ENCODE measurements at places on chromosomes 2 and 18. TPM values are rescaled to one million over a fixed set of nuclear protein-coding genes. Genes with fewer than 3 reads are reported as not detected.
A peak's percentile ranks its signal among the peaks of the same experiment; 100 is the strongest.

- DNase-seq, result no peak
- no peaks in the 10 kb centered on the region for H3K36me3 ChIP-seq
- H3K4me1 ChIP-seq, result peaks cover 18% of the 10 kb centered on the region
- H3K4me3 ChIP-seq, result peak overlapping the region; percentile 99
Observed at GRCh38 chr18:76494231-76495005, 624 bp downstream of the ZNF516 start.

GRCh38 chr2:105786231-105787230, 41.8 kb downstream of the NCK2 start:
- H3K4me1 ChIP-seq, result peaks cover 61% of the 10 kb centered on the region
- no peak overlapping the region for H3K4me3 ChIP-seq
- H3K27ac ChIP-seq, result no peak overlapping the region
- DNase-seq, result no peak
- H3K36me3 ChIP-seq, result no peaks in the 10 kb centered on the region

DNA sequence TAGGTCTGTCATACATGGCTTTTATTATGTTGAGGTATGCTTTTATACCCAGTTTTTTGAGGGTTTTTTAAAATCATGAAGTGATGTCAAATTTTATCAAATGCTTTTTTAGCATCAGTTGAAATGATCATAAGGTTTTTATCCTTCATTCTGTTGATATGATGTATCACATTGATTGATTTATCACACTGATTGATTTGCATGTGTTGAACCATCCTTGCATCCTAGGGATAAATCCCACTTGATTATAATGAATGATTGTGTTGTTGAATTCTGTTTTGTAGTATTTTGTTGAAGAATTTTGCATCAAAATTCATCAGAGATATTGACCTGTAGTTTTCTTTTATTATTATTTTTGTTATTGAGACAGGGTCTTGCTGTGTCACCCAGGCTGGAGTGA, 68.2 kb downstream of the LIMS1 start:
- H3K27me3 ChIP-seq, result no peaks in the 10 kb centered on the region
- H3K27ac ChIP-seq, result no peak overlapping the region
- no peak for DNase-seq
- H3K4me1 ChIP-seq, result peaks cover 8% of the 10 kb centered on the region
- no peaks in the 10 kb centered on the region for H3K36me3 ChIP-seq

DNA sequence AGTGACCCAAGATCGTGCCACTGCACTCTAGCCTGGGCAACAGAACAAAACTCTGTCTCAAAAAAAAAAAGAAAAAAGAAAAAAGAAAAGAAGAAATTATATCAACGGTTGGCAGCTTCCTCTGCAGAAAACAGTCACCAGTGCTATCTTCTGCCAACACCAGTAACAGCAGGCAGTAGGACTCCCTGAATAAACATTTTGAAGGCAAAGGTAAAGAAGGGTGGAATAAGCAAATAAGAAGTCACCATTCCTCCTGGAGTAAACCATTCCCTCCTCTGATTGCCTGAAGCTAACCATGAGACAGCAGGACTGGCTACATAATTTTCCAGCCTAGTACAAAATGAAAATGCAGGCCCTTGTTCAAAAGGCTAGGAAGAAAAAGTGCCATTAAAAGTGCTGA, 9.0 kb upstream of the RNF103 start:
- DNase-seq, result no peak
- H3K4me3 ChIP-seq, result no peak overlapping the region
- no peak overlapping the region for H3K27ac ChIP-seq

- H3K27ac ChIP-seq, result no peak overlapping the region
- no peaks in the 10 kb centered on the region for H3K36me3 ChIP-seq
- DNase-seq, result no peak
- H3K4me3 ChIP-seq, result no peak overlapping the region
- no peaks in the 10 kb centered on the region for H3K27me3 ChIP-seq
Observed at GRCh38 chr2:28516950-28517349, 21.1 kb downstream of the PLB1 start.

- no peaks in the 10 kb centered on the region for H3K4me1 ChIP-seq
- no peak for DNase-seq
- H3K27ac ChIP-seq, result no peak overlapping the region
- no peak overlapping the region for H3K4me3 ChIP-seq
- no peaks in the 10 kb centered on the region for H3K27me3 ChIP-seq
Observed at GRCh38 chr2:101610750-101611315, 86.7 kb upstream of the MAP4K4 start.

Gene METTL4
- 11.5 TPM for total RNA-seq

DNA sequence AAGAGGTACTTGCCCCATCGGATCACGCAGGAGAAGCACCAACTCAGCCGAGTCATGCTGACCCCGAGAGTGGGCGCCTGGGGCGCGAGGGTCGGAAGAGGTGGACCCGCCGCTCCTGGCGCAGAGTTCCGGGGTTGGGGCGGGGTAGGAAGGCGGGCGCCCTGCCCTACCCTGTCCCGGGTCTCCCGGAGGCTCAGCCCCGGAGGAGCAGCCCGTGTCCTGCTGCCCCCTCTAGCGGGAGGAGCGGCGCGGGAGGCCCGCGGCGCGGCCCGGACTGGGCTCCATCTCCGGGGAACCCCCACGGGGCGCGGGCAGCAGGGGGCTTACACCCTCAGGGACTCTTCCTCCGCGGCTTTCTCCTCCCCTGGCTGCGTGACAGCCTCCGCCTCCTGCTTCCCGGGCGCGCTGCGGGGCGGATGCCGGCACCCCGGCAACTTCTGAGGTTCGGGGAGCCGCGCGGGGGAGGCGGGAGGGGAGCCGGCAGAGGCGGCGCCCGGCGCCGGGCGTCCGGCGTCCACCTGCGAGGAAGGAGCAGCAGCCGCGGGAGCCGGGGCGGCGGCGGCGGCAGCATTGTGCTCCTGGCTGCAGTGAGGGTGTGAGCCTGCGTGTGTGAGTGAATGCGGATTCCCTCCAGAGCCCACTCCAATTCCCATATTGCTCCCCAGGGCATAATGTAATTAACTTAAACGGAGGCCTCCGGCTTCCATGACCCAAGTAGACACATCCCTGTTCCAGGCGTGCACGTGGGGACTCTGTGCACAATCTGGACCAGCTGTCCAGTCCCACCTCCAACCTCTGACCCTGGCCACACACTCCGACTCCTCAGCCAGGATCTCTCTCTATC, 7.6 kb upstream of the TNS1 start:
- H3K27ac ChIP-seq, result peak overlapping the region; percentile 68
- H3K27me3 ChIP-seq, result no peaks in the 10 kb centered on the region
- H3K4me3 ChIP-seq, result peak overlapping the region; percentile 52
- H3K4me1 ChIP-seq, result peaks cover 50% of the 10 kb centered on the region
- H3K36me3 ChIP-seq, result no peaks in the 10 kb centered on the region

- H3K4me3 ChIP-seq, result no peak overlapping the region
- H3K27ac ChIP-seq, result no peak overlapping the region
- no peaks in the 10 kb centered on the region for H3K4me1 ChIP-seq
- DNase-seq, result no peak
- no peaks in the 10 kb centered on the region for H3K36me3 ChIP-seq
- H3K27me3 ChIP-seq, result no peaks in the 10 kb centered on the region
Observed at GRCh38 chr18:29840089-29840488, 1202.5 kb downstream of the DSC3 start.

DNA sequence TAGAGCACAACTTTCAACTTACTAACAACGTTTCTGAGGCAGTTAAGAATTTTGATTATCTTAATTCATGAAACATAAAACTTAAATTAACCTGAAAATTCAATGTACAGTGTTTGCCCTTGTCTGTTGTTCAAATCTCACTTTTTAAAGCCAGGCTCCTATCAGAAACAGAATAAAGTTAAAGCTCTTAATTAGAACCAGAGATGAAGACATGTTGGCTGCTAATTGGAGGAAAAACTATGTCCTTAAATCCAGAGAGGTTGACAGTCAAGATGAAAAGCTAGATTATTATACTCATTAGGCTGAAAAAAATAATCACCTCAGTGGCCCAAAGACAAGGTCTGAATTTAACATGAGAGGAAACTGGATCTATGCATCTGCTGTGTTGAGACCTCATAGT, 52.3 kb downstream of the SOWAHC start:
- H3K36me3 ChIP-seq, result no peaks in the 10 kb centered on the region
- H3K4me3 ChIP-seq, result no peak overlapping the region
- peaks cover 9% of the 10 kb centered on the region for H3K4me1 ChIP-seq
- H3K27me3 ChIP-seq, result no peaks in the 10 kb centered on the region
- no peak overlapping the region for H3K27ac ChIP-seq

Gene CRYGC
- not detected for total RNA-seq

GRCh38 chr18:57806978-57807285, 3.8 kb upstream of the ATP8B1 start:
- H3K27ac ChIP-seq, result peak overlapping the region; percentile 12
- no peaks in the 10 kb centered on the region for H3K27me3 ChIP-seq
- peaks cover 20% of the 10 kb centered on the region for H3K4me1 ChIP-seq

Gene GCG
- total RNA-seq, result not detected

DNA sequence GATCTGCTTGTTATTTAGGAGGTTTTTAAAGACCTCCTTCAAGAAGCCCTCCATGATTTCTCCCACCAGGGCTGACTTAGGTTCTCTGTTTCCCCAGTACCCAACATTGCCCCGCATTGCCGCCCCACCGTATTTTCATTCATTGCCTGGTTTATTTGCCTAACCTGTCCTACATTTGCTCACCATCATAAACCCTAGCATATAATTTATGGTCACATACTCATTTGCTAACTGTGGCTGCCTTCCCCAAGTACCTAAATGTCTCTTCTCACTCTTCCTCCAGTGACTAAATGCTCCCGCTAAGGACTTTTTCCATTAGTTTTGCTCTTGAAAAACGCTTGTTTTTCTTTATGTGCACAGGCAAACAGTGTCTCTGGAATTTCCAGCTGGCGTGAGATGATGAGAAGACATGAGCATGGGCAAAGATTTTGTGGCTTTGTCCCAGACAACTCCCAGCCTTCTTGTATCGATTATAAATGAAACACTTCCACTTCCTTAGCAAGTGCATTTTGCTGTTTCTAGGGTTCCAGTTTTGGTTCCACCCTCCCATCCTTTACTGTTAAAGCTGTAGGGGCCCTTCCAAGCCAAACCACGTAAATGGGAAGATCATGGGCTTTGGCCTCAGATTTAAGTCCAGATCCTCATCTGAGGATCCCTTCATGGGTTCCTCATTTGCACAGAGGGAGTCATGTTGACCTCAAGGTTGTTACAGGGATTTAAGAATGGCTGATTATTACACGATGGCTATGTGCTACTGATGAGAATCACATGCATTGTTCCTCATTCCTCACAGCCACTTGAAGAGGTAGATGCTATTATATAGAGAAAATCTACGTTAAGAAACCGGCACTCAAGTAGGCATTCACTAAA, 21.0 kb upstream of the ARMC9 start:
- no peak for DNase-seq
- peaks cover 4% of the 10 kb centered on the region for H3K4me1 ChIP-seq
- H3K27me3 ChIP-seq, result no peaks in the 10 kb centered on the region

Gene MC2R
- total RNA-seq, result not detected

DNA sequence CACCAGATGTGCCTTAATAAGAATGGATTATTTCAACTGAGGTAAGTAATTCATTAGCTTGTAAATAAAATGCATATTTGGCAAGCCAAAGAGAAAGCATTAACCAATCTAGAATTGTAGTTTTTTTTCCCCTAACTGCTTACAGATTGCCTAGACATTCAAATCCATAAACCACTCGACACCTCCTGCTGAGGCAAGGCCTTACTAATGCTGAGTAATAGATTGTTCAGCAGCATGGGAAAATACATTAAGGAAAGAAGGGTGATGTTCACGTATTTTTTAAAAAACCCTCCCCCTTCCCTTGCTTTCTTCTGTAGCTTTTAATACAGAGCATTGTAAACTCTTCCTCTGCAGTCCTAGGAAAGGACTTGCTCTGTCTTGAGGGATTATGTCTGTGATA, 17.0 kb upstream of the LINC00305 start:
- H3K4me3 ChIP-seq, result no peak overlapping the region
- H3K27ac ChIP-seq, result no peak overlapping the region
- no peaks in the 10 kb centered on the region for H3K4me1 ChIP-seq
- no peaks in the 10 kb centered on the region for H3K27me3 ChIP-seq
- H3K36me3 ChIP-seq, result no peaks in the 10 kb centered on the region
- DNase-seq, result no peak

DNA sequence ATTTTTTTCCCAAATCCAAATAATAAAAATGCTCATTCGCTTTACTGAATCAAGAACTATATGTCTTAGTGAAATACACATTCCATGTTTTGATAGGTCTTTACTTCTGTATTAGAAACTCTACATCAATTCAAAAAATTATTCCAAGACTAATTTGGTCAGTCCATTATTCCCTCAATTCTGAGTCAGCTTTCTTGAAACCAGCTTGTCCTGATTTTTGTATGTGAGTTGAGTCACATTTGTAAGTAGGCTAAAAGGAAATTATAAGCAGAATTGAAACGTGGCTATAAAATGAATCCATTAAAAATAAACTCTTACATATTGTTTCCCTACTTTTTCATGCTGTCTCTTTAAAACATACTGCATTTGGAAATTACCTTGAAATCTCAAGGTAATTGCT, 113.0 kb downstream of the DNER start:
- DNase-seq, result no peak
- no peak overlapping the region for H3K4me3 ChIP-seq
- H3K4me1 ChIP-seq, result no peaks in the 10 kb centered on the region

GRCh38 chr18:51194604-51195003, 2.9 kb downstream of the MEX3C start:
- H3K36me3 ChIP-seq, result no peaks in the 10 kb centered on the region
- H3K27ac ChIP-seq, result peak overlapping the region; percentile 96
- DNase-seq, result no peak

DNA sequence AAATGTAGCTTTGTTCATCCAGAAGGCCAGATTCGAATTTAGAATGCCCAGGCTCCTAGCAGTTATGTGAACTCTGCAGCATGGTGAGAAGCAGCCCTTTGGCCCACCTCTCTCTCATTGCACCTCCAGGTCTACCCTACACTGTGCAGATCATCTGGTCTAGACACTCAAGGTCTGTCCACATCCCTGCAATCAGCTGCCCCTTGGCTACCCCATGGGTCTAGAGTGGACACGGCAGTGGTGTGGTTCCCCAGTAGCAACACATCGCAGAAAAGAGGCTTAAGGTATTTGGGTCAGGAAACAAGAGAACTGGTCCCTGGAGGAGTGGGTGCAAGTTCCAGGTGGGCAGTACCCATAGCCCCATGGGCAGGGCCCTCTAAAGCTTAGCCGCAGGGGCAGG, 76.6 kb upstream of the BCL2L11 start:
- H3K36me3 ChIP-seq, result no peaks in the 10 kb centered on the region
- no peak overlapping the region for H3K4me3 ChIP-seq
- H3K4me1 ChIP-seq, result no peaks in the 10 kb centered on the region
- DNase-seq, result peak; percentile 67

- peak; percentile 54 for DNase-seq
- H3K4me3 ChIP-seq, result no peak overlapping the region
- H3K36me3 ChIP-seq, result no peaks in the 10 kb centered on the region
- no peak overlapping the region for H3K27ac ChIP-seq
Observed at GRCh38 chr2:119730671-119731177, 29.0 kb upstream of the PTPN4 start.
